ENCODE measurements at places on chromosomes 16 and 17. TPM values are rescaled to one million over a fixed set of nuclear protein-coding genes. Genes with fewer than 3 reads are reported as not detected.

DNA sequence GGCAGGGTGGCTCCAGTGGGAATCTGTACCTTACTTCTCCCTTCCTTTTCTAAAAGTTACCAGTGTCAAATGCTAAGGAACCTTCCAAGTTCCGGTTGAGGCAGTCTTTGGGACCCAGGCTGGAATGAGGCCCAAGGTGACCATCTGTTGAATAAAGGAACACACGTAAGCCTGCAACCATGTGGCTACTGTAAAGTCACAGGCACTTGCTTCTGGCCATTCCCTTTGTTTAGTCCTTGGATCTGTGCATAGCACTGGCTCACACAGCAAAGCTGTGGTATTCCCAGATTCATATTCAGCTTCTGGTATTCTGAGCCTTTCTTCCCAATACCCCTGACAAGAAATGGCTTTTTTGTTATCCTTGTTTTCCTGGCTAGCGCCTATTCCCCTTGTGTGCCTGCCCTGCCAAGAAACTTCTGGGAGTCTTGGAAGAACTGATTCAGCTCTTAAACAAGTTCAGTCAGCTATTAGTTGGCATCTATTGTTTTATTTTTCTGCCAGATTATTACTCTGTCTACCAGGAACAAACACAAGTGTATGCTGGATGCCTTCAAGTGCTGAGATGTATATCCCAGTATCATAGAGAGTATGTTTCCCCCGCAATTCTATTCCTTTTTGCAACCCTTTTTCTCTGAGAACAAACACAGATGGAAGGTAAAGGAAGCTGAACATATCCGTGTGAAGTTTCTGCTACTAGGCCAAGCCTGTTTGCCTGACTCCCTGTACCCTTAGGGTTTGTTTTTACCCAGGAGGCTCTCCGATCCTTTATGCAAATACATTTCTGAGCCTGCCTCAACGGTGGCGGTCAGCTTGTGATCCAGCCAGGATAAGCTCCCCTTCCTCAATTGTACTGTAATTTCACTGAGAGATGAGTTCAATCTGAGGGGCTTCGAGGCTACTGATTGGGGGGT is 13.2 kb downstream of the TMEM238L start:
- no peaks in the 10 kb centered on the region for H3K36me3 ChIP-seq
- no peak overlapping the region for H3K4me3 ChIP-seq
- H3K27ac ChIP-seq, result no peak overlapping the region

- no peaks in the 10 kb centered on the region for H3K4me1 ChIP-seq
- H3K27me3 ChIP-seq, result no peaks in the 10 kb centered on the region
- no peak overlapping the region for H3K27ac ChIP-seq
- DNase-seq, result no peak
- H3K4me3 ChIP-seq, result no peak overlapping the region
These were observed 115.6 kb downstream of the GNAO1 start for GRCh38 chr16:56306690-56307533.

GRCh38 chr17:66275651-66276050 is 26.8 kb upstream of the PRKCA start:
- no peak for DNase-seq
- no peaks in the 10 kb centered on the region for H3K27me3 ChIP-seq
- H3K4me3 ChIP-seq, result no peak overlapping the region
- peaks cover 1% of the 10 kb centered on the region for H3K4me1 ChIP-seq
- H3K36me3 ChIP-seq, result no peaks in the 10 kb centered on the region
- H3K27ac ChIP-seq, result no peak overlapping the region

DNA sequence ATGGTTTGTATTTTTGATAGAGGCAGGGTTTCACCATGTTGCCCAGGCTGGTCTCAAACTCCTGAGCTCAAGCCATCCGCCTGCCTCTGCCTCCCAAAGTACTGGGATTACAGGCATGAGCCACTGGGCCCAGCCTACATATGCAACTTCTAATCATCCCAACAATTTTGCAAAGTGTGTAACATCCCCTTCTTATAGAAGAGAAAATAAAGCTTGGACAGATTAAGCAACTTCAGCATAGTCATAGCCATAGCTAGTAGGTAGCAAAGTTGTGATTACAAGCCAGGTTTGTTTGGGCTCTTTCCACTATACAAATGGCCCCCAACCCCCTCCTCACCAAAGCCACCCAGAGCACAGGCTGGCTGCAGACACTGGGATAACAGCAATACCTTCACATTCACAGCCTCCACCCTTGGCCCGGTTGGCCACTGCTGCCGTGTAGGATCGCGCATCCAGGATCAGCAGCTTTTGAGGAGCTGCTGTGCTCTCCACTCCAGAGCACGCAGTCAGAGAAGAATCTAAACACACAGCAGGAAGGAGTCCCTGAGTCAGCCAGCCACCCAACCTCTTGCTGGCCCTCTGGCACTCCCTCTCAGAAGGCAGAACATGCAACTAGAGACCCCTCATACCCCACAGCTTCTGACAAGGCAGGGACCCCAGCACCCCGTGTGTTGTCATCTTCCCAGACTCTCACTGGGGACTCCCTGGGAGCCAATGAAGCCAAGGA is 7.9 kb downstream of the MTMR4 start:
- H3K36me3 ChIP-seq, result peaks cover 67% of the 10 kb centered on the region
- no peak overlapping the region for H3K27ac ChIP-seq
- H3K4me3 ChIP-seq, result no peak overlapping the region
- H3K4me1 ChIP-seq, result peaks cover 25% of the 10 kb centered on the region

GRCh38 chr17:29584452-29585079 is 4.9 kb downstream of the GIT1 start:
- no peak for DNase-seq
- peaks cover 69% of the 10 kb centered on the region for H3K4me1 ChIP-seq
- H3K27ac ChIP-seq, result peak overlapping the region; percentile 86
- peak overlapping the region; percentile 64 for H3K4me3 ChIP-seq

DNA sequence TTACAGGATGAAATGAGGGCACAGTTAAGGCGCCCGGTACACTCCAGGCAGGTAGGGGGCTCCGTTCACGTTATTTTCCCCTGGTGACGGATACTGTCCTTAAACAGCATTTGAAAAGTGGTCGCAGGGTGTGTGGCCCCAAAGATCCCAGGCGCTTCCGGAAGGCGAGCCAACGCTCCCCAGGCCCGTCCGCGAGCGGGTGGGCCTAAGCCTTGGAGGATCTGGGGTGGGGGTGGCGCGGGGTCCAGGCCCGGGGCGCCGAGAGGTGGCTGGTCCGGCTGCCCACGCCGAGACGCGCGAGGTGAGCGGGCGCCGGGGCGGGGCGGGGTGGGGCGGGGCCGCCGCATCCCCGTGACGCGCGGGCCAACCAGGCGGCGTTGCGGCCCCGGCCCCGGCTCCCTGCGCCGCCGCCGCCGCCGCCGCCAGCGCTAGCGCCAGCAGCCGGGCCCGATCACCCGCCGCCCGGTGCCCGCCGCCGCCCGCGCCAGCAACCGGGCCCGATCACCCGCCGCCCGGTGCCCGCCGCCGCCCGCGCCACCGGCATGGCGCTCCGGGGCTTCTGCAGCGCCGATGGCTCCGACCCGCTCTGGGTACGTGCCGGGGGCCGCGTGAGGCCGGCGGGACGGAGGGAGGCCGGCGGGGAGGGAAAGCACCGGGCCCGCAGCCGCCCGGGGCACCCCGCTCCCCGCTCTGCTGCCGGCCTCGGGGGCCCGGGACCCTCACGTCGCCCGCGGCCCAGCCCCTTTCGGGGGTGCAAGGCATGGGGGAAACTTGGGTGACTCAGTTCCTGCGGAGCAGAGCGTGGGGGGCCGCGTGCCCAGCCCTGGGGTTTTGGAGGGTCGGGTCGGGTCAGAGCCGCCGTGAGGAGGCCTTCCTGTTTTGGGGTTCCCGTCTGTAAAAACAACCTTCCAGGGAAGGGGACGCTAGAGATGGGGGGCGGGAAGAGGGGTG is at the start of gene ABCC1:
TSS of gene ABCC1 (plus strand) at position 407 of the 951 bp plus-strand sequence. CDS start at position 543, 136 bp downstream.
- peak within 1 kb of the TSS; percentile 92 for H3K27ac ChIP-seq
- peak within 1 kb of the TSS; percentile 97 for H3K4me3 ChIP-seq
- H3K4me1 ChIP-seq, result peaks cover 42% of the 10 kb centered on the region
- no peaks in the 10 kb centered on the region for H3K27me3 ChIP-seq
- H3K36me3 ChIP-seq, result peaks cover 18% of the 10 kb centered on the region
- DNase-seq, result peak; percentile 46

- peaks cover 17% of the 10 kb centered on the region for H3K4me1 ChIP-seq
- DNase-seq, result no peak
- no peak overlapping the region for H3K4me3 ChIP-seq
These were observed 3.6 kb downstream of the COG1 start for GRCh38 chr17:73196500-73196899.

- H3K27ac ChIP-seq, result peak overlapping the region; percentile 62
- DNase-seq, result peak; percentile 83
- H3K27me3 ChIP-seq, result no peaks in the 10 kb centered on the region
- no peaks in the 10 kb centered on the region for H3K36me3 ChIP-seq
These were observed 29.3 kb downstream of the MXRA7 start for GRCh38 chr17:76681222-76682137.

DNA sequence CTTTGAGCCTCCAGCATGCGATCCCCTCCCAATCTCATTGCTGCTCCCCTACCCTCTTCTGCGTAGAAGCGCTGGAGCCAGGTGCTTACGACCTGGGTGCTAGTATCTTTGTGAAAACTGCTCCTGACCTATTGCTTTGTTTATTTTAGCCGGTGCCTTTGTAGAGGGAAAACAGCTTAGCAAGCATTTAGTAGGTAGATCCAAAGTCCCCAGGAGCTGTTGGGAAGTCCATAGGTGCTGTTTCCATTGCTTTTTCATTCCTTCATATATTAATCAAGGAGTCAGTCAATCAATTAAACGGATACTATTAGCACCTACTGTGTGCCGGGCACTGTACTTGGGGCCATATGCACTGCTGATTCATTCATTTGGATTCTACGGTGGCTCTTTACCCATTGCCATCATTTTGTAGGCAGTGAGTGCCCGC is 497.6 kb downstream of the WWOX start:
- H3K4me3 ChIP-seq, result no peak overlapping the region
- no peaks in the 10 kb centered on the region for H3K36me3 ChIP-seq
- H3K4me1 ChIP-seq, result no peaks in the 10 kb centered on the region

GRCh38 chr17:71380535-71380934 is 740.3 kb upstream of the SOX9 start:
- H3K36me3 ChIP-seq, result no peaks in the 10 kb centered on the region
- no peaks in the 10 kb centered on the region for H3K27me3 ChIP-seq
- no peak overlapping the region for H3K27ac ChIP-seq
- DNase-seq, result no peak

DNA sequence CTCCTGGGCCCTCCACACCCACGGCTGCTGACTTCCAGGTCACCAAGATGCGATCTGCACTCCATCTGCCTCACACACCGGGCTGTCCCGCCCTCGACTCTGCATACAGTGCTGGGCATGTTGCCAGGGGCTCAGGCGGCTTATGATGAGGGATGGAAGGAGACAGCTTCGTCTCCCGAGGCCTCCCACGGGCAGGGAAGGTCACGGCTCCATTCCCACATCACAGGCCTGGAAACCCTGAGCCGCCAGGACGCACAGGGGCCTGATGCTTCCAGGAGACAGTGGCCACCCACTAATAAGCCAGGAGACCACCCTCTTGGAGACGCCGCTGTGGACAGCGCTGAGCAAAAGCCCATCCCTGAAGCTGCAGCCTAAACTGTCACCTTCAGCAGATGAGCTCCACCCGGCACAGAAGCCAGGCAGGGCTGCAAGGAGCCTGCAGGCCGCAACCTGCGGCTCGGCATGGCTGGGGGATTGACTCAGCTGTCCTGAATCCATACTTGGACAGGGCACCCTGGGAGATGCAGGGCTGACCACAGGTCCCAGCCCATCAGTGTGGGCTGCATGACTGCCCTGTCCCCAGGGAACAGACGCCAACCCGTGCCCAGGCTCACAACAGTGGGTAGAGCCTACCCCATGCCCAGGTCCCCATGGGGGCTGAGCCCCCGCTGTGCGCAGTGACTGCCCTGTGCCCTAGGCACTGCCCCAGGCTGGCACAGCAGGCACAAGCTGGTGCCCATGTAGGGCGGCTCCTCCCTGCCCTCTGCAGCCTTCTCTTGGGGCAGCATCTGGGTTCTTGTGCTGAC is 34.4 kb downstream of the SLC7A5 start:
- H3K4me3 ChIP-seq, result no peak overlapping the region
- peaks cover 36% of the 10 kb centered on the region for H3K36me3 ChIP-seq
- no peaks in the 10 kb centered on the region for H3K27me3 ChIP-seq
- no peak overlapping the region for H3K27ac ChIP-seq

DNA sequence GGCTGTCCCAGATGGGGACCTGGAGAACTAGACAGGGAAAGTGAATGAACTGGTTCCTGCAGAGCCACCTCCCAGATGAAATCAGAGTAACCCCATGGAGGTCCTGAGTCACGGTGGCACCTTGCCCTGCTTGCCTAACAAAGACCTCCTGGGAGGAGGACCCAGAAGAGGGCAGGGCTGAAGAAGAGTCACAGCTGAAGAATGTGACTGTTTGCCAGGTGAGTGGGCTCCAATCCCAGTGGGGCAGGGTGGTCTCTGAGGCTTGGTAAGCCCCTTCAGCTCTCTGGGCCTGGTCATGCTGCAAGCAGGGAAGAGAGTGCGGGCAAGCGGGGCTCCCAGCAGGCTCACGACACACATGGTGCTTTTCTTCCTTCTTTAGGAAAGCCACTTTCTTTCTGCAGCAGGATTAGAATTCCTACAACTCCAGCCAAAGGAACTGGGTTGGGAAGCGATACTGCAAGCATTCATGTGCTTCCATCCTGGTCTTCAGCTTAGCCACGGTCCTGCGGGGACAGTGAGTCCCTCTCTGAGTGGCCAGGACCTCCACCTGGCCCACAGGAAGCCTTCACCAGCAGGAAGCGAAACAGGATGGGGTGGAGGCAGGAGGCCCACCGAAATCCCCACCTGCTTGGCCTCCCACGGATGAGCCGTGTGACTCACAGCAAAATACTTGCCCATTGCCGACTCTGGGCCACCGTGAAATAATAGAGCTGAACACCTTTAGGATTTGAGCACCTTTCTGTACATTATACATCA is 4.3 kb downstream of the C16orf74 start:
- peaks cover 21% of the 10 kb centered on the region for H3K27me3 ChIP-seq

DNA sequence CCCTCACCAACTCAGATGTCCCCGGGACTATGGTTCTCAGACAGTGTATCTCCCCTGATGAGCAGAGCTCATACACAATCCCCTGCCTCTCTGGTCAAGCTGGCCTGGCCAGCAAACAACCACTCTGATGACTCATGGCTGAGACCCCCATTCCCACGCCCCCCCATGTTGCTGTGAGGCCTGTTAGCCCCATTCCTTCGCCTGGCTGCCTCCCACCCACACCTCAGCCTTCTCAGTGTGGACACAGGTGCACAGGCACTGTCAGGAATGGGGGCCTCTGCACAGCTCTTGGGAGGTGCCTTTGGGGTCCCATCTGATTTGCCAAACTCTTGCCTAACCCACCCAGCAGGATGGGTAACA is 80.2 kb downstream of the CNGB1 start:
- DNase-seq, result no peak
- no peak overlapping the region for H3K27ac ChIP-seq
- H3K27me3 ChIP-seq, result peaks cover 21% of the 10 kb centered on the region
- no peaks in the 10 kb centered on the region for H3K36me3 ChIP-seq

- DNase-seq, result peak; percentile 92
- peaks cover 27% of the 10 kb centered on the region for H3K36me3 ChIP-seq
- H3K27me3 ChIP-seq, result no peaks in the 10 kb centered on the region
- H3K4me3 ChIP-seq, result no peak overlapping the region
These were observed 17.6 kb downstream of the DUS2 start for GRCh38 chr16:68040506-68041288.

GRCh38 chr16:11152677-11153331 is 103.2 kb downstream of the SOCS1 start:
- no peak for DNase-seq
- H3K4me1 ChIP-seq, result peaks cover 54% of the 10 kb centered on the region
- H3K27me3 ChIP-seq, result no peaks in the 10 kb centered on the region
- H3K27ac ChIP-seq, result no peak overlapping the region

GRCh38 chr16:31200821-31201568 is 1.6 kb downstream of the PYCARD start:
- peak overlapping the region; percentile 87 for H3K4me3 ChIP-seq
- peak; percentile 78 for DNase-seq
- no peaks in the 10 kb centered on the region for H3K27me3 ChIP-seq
- H3K36me3 ChIP-seq, result peaks cover 31% of the 10 kb centered on the region
- H3K27ac ChIP-seq, result peak overlapping the region; percentile 91

TK1 gene
- 136 TPM for total RNA-seq

C16orf54 gene
- total RNA-seq, result 88.3 TPM

C16orf46 gene
- total RNA-seq, result not detected

CCL18 gene
- total RNA-seq, result not detected

PRAC2 gene
- not detected for total RNA-seq

BIRC5 gene
- 113 TPM for total RNA-seq

All from activated CD4-positive, alpha-beta T cell treated with anti-CD3 and anti-CD28 coated beads, Interleukin-2, amount 10 ng/mL, durations not matched to agents 7 days and 5 days (primary cell).